Activated naive CD8-positive, alpha-beta T cell treated with anti-CD3 and anti-CD28 coated beads, Interleukin-2, amount 50 U/mL, for 16 hours (primary cell): ENCODE measurements at places on chromosomes 3 and 15.
A peak's percentile ranks its signal among the peaks of the same experiment; 100 is the strongest.

GRCh38 chr3:50609071-50609762 is 2.4 kb downstream of the CISH start:
- DNase-seq = no peak

DNA sequence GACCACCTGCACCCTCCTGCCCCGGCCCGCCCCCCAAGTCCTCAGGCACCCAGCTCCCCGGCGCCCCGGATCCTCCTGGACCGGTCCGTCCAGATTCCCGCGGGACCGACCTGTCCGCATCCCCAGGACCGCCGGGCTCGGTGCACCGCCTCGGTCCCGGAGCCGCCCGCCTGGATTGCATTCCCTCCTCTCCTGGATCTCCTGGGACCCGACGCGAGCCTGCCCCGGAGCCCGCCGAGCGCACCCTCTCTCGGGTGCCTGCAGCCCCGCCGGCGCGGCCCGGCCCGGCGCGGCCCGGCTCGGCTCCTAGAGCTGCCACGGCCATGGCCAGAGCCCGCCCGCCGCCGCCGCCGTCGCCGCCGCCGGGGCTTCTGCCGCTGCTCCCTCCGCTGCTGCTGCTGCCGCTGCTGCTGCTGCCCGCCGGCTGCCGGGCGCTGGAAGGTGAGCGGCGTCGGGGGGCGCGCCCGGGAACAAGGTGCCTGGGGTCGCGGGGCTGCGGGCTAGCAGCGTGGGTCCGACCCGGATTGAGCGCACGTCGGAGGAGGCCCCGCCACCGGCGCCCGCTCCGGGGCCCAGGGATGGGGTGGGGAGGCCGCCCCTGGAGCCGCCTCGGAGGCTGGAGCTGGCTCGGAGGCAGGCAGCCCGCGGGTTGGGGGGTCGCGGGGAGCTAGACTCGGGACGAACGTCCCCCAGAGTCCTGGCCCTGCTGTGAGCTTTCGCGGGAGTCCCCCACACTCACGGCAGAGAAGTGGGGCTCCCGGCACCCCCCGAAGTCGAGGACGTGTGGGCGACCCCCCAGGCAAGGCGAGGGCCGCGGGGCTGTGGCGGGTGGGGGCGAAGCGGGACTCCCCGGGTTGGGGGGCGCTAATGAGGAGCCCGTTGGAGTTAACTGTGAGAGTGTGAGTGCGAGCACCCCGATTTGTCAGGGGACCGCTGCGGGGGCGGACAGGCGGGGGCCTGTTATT is 610 bp downstream of the EPHB3 start:
- no peak for DNase-seq

GRCh38 chr3:196572389-196572788 is 3.9 kb downstream of the FBXO45 start:
- DNase-seq = no peak

DNA sequence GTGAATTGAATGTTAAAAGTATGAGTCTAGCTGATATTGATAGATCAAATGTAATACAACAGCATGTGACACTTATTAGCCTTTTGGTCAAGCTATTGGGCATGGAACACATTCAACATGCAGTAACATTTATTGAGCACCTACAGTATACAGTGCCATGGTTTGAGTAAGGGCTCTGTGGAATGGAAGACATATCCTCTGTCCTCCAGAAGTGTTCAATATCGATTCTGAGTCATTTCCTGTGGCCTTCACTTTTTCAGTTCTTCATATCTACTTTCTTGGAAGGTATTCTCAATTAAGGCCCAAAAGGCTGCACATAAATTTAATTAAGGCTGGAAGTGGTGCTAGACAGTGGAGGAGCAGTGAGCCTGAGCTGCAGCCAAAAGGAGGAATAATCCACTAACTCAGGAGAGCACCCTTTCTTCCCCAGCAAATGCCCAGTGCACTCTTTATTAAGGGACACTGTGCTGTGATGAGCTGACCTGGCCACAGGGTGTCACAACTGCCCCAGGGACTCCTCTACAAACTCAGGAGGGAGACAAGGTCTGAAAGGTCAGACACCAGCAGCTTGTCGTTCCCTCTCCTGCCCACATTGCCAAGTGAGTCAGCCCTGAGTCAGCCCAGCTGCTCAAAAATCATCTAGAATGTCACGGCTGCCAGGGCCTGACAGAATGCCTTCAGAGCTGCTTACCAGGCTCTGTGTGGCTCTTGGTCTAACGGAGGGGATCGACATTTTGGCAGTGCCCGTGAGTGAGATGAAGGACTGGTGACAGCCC is 544.8 kb downstream of the AGBL1 start:
- peak; percentile 47 for DNase-seq

- no peak for DNase-seq
These were observed 482.8 kb upstream of the NAALADL2 start for GRCh38 chr3:174376346-174376745.

- no peak for DNase-seq
These were observed 53.8 kb downstream of the UNC13C start for GRCh38 chr15:54032066-54032465.

DNA sequence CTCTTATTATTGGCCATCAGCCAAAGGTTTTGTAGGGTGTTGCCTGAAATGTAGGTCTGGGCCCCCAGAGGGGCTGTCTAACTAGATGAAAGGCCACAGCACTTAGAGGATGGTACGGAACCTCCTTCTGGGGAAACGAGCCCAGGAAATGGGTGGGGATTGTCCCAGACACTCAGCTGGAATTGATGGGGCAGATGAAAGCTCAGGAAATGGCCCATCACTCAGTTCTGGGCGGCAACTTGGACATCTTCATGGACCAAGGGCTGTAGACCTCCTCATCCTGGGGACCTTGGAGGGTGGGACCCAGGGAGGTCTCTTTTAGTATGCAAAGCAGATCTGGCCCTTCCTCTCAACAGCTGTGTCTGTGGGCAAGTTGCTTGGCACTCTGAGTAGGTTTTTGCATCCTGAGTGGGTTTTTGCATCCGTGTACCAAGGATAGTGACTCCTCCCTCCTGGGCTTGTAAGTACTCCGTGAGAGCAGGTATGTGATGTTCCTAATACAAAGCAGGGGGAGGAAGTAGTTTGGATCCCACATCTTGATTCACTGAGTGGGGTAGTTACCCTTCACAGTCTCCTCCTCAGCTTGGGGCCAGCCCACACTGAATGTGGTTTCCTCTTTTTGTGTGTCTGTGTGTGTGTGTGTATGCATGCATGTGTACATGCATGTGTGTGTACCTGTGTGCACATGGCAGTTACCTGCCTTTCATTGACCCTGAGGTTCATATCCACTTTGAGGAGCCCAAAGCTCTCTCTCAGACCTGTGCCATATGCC is 292.0 kb downstream of the RPLP1 start:
- no peak for DNase-seq

DNA sequence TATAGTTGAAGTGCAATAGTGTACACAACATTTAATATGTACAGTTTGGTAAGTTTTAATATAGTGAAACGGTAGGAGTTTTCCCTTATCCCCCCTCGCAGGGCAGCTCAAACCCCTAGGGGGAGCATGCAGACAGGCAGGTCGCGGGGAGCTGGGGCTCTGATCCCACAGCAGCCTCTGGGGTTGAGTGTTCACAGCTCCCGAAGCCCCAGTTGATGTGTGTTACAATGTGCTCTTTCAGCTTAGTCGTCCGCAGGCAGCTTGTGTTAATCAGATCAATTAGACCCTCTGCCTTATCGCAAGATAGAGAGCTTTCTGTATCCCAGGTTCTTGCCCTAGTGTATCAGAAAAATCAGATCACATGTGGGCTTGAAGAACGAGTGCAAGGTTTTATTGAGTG is 143.1 kb upstream of the CHRNA7 start:
- no peak for DNase-seq

GRCh38 chr3:132716372-132716771 is 5.8 kb downstream of the NPHP3 start:
- no peak for DNase-seq

- DNase-seq = no peak
These were observed 576.2 kb downstream of the TUSC7 start for GRCh38 chr3:117285737-117286136.

DNA sequence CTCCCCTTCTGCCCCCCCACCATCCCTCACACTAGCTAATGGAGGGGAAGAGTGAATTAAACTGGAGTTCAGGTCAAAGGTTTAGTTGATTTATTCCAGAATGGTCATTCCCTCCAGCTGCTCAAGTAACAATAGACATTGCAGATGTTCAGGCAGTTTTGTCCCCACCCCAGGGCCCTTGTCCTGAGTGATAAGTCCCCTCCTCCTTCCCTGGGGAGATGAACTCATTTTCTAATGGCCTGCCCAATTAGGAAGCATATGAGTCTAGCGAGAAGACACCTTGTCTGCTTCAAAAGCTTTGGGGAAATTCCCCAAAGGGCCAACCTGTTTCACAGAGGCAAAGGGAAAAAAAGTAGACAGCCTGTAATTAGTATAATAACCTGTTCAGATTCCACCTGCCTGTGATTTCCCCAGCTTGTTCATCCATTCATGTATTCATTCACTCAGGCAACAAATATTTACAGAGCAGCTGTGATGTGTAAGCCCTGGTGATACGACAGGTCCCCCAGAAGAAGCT is 165.3 kb downstream of the SHQ1 start:
- no peak for DNase-seq

GRCh38 chr3:197718891-197719290 is 17.8 kb downstream of the RUBCN start:
- DNase-seq = no peak

- no peak for DNase-seq
These were observed 341.3 kb upstream of the DPPA4 start for GRCh38 chr3:109678600-109678999.

- no peak for DNase-seq
These were observed 163.4 kb upstream of the IQSEC1 start for GRCh38 chr3:13236557-13237173.

GRCh38 chr3:117748131-117748530 is 1038.6 kb downstream of the TUSC7 start:
- no peak for DNase-seq

DNA sequence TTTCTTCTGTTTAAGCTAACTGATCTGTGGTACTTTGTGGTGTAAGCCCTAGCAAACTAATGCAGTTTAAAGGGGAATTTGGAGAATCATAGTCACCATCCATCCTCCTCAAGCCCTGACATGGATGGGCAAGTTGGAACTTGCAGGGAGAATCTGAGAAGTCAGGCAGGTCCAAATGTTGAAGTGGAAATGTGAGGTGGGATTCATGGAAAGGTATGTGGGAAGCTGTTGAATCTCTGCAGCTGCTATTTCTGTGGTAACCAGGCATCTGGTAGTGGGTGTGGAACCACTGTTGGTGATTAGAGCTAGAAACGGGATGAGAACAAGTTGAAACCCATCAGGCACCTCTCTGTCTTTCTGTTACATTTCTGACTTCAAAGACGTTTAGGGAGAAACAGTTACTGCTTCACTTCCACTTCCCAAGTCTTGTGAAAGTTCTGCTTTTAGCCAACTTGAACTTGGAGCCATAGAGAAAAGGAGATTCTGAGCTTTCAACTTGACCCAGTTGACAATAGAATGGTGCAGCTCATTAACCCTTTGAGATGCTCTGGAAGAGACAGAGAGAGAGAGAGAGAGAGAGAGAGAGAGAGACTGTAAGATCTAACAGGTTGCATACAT is 38.1 kb upstream of the NMNAT3 start:
- DNase-seq = no peak

DNA sequence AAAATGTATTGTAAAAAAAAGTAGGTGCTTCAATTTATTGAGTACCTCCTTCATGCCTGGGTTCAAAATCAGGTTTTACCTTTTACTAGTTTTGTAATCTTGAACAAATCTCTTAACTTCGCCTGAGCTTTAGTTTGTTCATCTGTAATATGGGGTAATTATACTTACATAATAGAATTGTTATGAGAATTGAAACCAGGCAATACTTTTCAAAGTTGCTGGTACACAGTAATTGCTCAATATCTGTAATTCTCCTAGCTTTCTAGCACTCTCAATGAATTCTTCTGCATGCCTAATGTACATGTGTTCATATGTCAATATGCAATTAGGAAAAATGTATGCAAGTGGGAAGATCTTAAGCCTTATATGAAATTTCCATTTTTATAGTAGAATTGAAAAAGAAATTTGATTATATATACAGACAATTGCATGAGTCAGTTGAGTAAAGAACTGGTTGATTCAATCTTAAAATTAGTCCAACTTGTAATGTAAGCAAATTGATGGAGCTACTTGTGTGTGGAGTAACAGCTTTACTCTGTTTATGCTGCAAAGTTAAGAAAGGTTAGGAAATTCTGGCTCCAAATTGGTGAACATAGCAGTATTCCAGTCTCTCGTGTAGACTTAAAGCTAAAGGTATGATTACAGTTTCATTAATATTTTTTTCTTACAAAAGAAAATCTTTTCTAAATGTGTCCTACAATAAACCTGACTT is 4.1 kb downstream of the TNFSF10 start:
- DNase-seq = no peak

- DNase-seq = no peak
These were observed 293.3 kb downstream of the MEX3B start for GRCh38 chr15:81752546-81752942.

DNA sequence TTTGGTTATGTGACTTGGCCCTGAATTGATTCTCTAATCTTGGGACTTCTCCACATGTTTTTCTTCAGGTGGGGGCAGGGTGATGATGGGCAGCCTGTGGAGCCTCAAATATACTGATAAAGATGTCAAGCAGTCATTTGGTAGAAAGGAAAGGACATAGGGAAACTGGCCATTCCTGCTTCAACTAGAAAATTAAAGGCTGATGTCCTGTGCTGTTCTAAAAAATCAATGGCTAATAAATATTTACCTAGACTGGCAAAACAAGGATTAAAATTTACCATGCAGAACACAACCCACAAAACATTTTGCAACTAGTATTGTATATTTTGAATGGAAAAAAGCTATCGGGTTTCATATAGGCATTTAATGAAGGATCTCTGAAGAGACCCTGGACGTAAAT is 133.7 kb downstream of the GADL1 start:
- no peak for DNase-seq

- DNase-seq = no peak
These were observed 1.8 kb downstream of the SLC6A1 start for GRCh38 chr3:10994306-10994705.

DNA sequence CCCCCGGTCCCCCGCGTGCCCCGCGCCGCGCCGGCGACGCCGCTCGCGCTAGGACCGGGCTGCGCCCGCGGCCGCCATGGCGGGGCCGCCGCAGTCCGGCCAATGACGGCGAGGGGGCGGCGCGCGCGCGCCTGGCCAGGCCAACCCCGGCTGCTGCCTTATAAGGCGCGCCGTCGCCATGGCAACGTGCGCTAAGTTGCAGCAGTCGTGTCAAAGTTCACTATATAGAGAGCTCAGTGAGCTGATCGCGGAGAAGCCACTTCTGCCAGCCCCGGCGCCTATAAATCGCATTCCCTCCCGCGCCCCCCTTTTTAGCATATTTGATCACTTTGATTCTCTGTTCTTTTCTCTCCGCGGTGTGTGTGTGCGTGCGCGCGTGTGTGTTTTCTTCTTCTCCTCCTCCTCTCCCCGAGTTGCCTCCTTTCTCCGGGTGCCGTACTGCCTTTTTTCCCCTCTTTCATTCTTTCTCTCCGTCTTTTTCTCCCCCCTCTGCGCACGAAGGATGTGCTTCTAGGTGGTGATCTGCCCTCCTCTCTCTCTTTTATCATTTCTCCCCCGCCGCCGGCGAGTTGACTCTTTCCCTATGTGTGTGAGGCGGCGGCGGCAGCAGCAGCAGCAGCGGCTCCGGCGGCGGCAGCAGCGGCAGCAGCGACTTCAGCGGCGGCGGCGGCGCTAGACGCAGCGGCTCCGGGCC is at the start of gene NR2F2:
NR2F2 (plus strand) TSS at position 251 of the 694 bp plus-strand sequence. CDS start 1,406 bp downstream, outside the sequence.
- no peak for DNase-seq

- no peak for DNase-seq
These were observed 49.9 kb upstream of the FURIN start for GRCh38 chr15:90818251-90819210.
